Ecto neural progenitor cell (in vitro differentiated cells): ENCODE measurements at places on chromosomes 1 and 21.

GRCh38 chr1:183274836-183275235 is 88.8 kb downstream of the LAMC2 start:
- DNase-seq, result no peak

- DNase-seq, result no peak
These were observed 7.1 kb downstream of the HUNK start for GRCh38 chr21:31879911-31880310.

- no peak for DNase-seq
These were observed 481.7 kb upstream of the RUNX1 start for GRCh38 chr21:35530766-35531165.

GRCh38 chr1:30451532-30452125 is 271.8 kb downstream of the MATN1 start:
- peak; percentile 20 for DNase-seq

DNA sequence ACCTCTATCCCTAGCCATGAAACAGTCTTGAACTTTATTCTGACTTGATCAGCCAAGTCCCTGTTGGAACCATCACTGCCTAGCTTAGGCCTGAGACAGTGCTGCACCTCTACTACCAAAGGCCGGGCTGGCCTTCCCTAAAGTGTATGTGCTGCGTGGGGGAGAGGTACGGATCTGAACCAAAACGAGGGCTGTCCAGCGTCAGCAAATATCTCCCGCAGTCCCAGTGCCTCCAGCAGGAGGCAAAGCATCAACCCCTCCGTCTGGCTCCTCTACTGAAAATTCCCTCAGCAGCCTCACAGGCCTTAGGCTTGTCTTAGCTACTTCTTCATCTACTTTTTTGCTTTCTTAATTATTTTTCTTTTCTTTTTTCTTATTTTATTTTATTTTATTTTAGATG is 33.3 kb upstream of the KIF26B start:
- DNase-seq, result no peak

DNA sequence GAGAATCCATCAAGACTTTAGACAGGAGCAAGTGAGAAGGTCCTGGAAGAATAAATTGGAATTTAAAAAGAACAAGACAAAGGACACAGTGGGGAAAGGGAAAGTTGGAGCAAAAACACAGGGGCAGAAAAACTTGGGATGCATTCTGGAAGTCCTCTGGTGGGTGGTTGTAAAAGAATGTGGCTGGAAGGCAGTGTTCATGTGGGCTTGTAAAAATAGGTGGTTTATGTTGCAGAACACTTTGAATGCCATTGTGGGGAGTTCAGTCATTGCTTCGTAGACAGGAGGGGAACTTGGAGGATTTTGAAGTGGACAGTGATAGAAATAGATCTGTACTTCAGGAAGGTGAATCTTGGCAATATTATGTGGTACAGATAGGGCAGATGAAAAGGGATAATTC is 15.2 kb downstream of the KIF1B start:
- no peak for DNase-seq

DNA sequence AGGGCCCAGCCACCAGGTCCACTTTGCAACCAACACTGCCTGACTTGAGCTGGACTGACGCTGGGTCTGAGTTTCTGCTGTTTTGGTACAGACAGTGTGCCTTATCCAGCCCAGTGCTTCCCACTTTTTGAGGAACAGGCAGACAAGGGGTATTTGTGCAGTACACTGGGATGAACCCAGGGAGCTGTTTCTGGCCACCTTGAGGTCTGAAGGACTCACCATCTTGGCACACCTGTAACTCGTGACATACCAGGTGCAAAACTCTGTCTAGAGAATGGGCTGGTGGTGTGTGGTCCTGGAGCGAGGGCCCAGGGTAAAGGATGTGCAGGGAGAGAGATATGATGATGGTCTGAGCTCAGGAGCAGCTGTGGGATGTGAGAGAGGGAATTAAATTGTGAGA is 148.6 kb downstream of the PCP4 start:
- no peak for DNase-seq

DNA sequence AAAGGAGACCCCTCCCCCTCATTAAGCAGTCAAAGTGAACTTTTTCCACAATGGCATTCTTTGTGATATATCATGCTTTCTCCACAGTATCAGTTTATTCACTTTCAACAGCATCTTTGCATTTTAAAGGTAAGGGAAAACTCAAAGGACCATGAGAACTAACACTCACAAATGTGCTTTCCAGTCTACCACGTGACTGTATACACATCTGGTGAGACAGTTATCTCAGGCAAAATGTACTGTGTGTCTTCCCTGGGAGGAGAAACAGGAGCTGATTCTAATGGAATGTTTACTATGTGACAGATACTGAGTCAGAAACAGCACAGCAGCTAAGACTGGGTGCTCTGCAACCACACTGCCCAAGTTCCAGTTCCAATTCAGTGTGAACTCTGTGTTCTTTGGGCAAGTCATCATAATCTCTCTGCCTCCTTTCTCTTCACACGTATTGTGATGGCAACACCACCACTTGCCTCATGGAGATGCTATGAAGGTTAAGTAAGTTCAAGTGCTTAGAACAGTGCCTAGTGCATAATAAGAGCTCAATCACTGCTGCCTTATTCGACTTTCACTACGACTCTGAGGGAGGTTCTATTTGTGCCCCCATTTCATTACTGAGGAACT is 79.0 kb downstream of the SLC45A1 start:
- no peak for DNase-seq

DNA sequence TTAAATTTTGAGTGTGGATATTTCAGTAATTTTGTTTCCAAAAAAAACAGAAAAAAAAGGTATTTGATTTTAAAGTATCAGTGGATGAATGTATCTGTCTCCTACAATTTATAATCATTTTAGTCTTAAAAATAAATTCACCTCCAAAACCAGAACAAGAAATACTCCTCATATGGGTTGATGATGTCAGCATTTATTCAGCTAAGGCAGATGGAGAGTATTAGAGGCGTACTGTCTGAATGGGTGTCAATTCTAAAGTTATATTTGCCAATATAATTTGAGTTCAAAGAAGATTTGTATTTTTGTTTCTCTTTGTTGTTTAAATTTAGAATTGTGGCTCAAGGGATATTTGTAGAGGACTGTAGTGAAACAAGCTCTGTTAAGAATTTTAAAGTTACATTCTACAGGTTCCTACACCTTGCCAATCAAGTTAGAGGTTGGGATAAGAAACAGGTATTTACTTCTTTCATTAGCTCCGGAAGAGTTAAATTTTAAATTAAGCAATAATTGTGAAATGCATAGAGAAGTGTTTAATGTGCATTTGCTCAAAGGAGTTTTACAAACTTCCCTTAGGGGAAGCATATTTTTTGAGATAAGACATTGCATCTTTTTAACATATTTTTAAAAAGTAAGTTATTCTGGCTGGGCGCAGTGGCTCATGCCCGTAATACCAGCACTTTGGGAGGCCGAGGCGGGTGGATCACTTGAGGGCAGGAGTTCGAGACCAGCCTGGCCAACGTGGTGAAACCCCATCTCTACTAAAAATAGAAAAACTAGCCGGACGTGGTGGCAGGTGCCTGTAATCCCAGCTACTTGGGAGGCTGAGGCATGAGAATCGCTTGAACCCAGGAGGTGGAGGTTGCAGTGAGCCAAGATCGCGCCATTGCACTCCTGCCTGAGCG is 1.2 kb downstream of the PLA2G4A start:
- no peak for DNase-seq

DNA sequence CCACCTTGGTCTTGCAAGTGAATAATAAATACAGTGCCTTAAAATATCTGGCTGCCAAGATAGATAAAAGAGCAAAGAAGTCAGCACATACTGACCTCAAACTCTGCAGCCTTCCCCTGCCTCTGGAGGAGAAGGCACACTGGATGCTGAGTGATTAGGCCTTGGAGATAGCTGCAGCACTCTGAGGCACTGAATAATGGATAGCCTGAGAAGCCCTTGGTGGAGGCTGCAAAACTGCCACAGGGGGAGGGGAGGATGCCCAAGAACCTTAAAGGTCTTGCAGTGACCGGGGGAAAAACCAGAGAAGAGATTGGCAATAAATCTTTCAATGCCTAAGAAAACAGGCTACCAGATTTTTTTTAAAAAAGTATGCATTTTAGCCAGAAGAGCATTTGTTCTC is 167.4 kb upstream of the PRMT6 start:
- DNase-seq, result no peak

DNA sequence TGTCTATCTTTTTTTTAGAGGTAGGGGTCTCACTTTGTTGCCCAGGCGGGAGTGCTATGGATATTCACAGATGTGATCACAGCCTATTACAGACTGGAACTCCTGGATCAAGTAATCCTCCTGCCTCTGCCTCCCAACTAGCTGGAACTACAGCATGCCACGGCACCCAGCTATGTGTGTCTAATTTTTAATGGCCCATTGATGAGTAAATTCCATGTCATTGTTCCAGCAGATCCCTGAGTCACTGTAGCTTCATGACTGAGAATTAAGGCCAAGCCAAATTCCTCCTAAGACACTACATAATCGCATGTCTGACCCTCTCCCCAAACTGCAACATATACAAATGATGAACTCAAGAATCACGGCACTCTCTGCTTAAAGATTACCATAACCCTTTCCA is 84.2 kb upstream of the RGS2 start:
- no peak for DNase-seq

GRCh38 chr1:156152628-156153027 is 757 bp upstream of the SEMA4A start:
- DNase-seq, result no peak

GRCh38 chr1:163250382-163250974 is 47.8 kb upstream of the RGS5 start:
- DNase-seq, result no peak

DNA sequence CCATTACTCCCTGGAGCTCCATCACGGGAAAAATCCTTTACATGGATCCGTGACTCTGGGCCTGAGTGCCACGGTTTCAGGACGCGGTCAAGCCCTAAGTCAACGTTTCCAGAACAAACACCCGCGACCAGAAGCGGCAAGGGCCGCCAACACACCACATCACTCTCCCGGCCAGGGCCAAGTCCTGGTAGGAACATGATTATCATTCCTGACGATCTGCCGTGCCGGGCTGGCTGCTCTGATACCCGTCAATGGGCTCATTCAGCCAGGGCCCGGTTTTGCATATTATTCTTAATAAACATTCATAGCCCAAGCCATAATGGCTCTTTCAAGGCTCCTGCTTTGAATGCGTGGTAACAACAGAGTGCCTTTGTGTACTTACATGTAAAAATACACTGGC is 44.6 kb upstream of the SIM2 start:
- no peak for DNase-seq

DNA sequence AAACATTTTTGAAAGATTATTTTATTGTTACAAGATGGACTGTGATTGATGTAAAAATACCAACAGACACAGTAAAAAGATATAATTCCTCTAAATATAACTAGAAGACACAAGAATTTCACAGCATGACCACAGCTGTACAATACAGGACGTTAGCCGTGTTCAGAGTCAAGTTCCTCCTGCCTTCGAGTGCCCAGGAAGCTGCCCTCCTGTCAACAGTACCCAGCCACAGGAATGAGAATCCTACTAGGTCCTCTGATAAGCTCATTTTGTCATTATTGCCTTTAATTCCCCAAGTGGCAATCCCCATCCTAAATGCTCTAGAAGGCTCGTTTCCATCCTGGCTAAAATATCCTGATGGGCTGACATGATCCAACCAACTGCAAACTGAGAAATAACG is 16.4 kb upstream of the CAPN2 start:
- no peak for DNase-seq

DNA sequence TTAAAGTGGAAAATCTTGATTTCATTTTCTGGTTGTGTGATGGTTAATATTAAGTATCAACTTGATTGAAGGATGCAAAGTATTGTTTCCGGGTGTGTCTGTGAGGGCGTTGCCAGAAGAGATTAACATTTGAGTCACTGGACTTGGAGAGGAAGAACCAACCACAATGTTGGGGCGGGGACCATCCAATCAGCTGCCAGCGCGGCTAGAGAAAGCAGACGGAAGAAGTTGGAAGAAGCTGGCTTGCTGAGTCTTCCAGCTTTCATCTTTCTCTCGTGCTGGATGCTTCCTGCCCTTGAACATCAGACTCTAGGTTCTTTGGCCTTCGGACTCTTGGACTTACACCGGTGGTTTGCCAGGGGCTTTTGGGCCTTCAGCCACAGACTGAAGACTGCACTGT is 832.6 kb upstream of the TMPRSS15 start:
- DNase-seq, result no peak

DNA sequence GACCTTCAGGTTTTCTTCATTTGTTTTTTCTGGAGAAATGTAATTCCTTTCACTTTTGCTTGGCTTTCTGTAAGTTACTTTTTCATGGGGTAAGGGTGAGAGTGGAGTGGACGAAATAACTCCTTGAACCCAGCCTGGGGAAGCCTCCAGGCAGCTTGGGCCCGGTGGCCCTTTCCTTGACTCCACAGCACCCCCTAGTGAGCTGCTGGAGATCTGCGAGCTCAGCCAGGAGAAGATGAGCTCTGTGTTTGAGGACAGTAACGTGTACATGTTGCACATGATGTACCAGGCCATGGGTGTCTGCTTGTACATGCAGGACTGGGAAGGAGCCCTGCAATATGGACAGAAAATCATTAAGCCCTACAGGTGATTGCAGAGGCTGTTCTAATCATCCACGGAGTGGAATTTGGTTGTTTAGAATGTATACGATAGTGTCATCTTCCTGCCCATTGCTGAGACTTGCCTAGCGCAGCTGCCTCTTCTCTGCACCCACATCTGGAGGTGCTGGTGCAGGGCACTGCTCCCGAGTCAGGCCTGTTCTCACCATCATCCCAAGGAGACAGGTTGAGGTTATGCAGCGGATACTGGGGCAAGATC is 51.0 kb downstream of the SMYD2 start:
- DNase-seq, result peak; percentile 70

- DNase-seq, result no peak
These were observed at the start of gene LIN28A for GRCh38 chr1:26410706-26411623. Gene LIN28A, plus strand, starts transcription at chr1:26410817. Its CDS starts 75 bp downstream, at chr1:26410892.

DNA sequence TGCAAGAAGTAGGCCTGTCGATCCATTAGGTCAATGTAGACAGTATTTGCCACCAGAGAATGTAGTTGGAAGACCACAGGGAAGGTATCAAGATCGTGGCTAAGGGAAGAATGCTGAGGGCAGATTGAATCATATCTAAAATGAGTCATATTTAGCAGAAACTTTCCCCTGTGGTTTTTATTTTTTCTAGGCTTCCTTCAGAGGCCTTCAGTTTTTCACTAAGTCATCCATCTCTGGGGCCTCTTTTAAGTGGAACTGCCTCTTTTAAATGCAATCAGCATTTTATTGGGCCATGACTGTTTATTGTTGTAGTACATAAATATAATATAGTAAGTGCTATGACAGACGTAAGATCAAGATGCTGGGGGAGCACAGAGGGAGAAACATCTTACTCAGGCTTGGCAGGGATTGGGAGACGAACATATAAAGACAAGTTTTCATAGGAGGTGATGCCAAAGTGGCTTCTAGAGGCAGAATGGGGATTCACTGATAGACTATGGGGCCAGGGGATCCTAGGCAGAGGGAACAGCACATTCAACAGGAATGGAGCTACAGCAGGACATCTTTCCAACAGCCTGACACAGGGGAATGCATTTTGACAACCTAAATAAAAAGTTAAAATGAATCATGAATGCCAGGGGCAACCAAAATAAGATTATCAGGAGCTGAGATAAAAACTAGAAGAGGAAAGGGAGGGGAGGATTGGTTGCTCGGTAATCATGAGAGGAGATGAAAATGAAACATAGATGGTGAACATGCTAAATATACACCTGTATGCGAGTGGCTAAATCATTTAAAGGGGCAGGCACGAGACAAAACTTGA is 20.1 kb downstream of the UBE2U start:
- no peak for DNase-seq

- DNase-seq, result no peak
These were observed 173.2 kb upstream of the ATP1B1 start for GRCh38 chr1:168933141-168933805.

GRCh38 chr1:25909040-25909439 is 2.8 kb upstream of the STMN1 start:
- no peak for DNase-seq
